ENCODE measurements at places on chromosomes 7 and 10.

DNA sequence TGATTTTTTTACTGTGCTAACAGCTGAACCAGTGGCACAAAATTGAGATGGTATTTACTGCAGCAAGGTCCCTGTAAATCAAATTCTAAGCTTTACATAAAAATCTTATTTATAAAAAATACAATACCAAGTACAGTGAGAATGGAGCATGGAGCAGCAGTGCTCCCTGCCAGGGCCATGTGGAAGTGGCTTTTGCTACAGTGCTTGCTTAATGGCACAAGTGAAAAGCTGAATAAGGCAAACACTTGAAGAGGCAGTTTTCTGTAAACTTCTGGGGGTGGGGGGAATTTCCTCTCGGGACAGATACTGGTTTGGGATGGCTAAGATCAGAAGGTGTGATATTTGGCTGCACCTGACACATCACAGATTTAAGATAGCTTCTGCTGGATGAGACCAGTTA lies 27.5 kb downstream of the AP3M1 start:
- H3K27me3 ChIP-seq = no peaks in the 10 kb centered on the region
- H3K4me3 ChIP-seq = no peak overlapping the region
- peaks cover 67% of the 10 kb centered on the region for H3K36me3 ChIP-seq
- peak overlapping the region; percentile 87 for H3K27ac ChIP-seq
- DNase-seq = no peak

DNA sequence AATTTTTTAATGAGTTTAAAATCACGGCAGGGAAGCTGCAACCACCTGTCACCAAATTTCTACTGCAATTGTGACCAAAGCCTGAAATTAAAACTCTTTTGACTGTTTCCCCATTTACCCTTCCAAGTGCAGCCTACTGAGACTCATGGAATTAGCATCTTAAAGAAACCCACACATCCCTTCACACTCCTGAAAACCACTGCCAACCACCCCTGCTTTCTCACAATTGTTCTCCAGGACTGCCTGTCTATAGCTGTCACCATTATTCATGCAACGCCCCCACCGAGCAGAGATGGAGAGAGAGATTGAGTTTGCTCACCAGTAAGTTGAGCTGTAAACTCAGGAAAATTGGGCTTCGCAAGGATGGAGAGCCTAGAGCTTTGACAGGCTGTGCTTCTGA lies 383.8 kb upstream of the SORCS1 start:
- peak overlapping the region; percentile 34 for H3K27ac ChIP-seq
- H3K4me1 ChIP-seq = peaks cover 8% of the 10 kb centered on the region
- no peak overlapping the region for H3K4me3 ChIP-seq
- H3K27me3 ChIP-seq = peaks cover 4% of the 10 kb centered on the region

GRCh38 chr7:4631380-4632179 lies 50.5 kb upstream of the FOXK1 start:
- no peak overlapping the region for H3K27ac ChIP-seq
- H3K36me3 ChIP-seq = no peaks in the 10 kb centered on the region
- H3K27me3 ChIP-seq = peaks cover 10% of the 10 kb centered on the region
- peak overlapping the region; percentile 76 for H3K4me3 ChIP-seq

DNA sequence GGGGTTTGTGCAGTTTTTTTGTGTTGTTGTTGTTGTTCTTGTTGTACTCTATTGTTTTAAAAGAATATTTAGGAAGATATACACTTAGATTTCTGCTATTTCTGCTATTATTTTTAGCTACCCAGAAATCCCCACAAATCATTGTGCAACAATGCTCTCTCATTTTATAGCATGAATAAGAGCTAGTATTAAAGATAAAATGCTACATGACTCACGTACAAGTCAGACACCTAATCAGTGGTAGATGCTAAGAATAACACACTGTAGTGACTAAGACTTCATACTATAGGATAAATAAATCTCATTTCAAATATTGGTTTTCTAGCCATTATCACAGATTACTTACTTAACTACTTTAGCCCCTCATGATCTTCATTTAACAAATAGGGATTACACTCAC lies 920.5 kb downstream of the KCNMA1 start:
- no peak for DNase-seq
- no peak overlapping the region for H3K4me3 ChIP-seq
- peaks cover 3% of the 10 kb centered on the region for H3K27me3 ChIP-seq
- H3K4me1 ChIP-seq = no peaks in the 10 kb centered on the region

GRCh38 chr10:69614130-69614529 lies 15.9 kb upstream of the FAM241B start:
- H3K27ac ChIP-seq = no peak overlapping the region
- no peak overlapping the region for H3K4me3 ChIP-seq
- peaks cover 36% of the 10 kb centered on the region for H3K27me3 ChIP-seq
- no peaks in the 10 kb centered on the region for H3K36me3 ChIP-seq
- H3K4me1 ChIP-seq = no peaks in the 10 kb centered on the region

DNA sequence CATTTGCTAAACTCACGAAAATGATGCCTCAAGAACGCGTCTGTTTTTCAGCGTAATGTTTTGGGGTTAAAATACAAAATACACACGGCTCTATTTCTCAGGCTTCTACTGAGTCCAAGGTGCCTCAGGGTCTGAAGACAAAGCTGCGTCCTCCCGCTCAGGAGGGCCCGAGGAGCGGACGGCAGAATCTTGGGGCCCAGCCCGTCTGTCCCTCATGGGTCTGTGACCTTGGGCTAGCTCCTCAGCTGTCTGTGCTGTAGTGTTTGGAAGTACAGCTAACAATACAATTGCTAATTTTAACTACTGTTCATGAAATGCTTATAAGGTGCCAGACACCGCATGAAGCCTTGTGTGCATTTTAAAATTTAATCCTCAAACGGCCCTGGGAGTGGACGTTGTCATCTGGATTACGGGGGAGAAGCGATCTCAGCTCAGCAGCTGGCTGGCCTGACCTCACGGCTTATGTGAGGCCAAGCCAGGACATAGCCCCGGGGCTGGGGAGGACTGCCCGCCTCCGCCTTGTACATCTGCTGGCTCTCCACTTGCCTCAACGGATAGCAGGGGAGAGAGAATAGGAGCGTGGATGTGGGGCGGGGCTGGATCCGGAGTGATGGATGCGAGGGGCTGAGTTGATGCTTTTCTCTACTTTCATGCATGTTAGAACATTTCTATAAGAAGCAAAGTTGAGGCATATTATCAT lies 357.4 kb downstream of the GLRX3 start:
- peaks cover 9% of the 10 kb centered on the region for H3K27me3 ChIP-seq
- no peak for DNase-seq
- H3K27ac ChIP-seq = no peak overlapping the region
- no peak overlapping the region for H3K4me3 ChIP-seq

- H3K27ac ChIP-seq = peak overlapping the region; percentile 55
- H3K4me3 ChIP-seq = no peak overlapping the region
- peaks cover 3% of the 10 kb centered on the region for H3K27me3 ChIP-seq
- no peak for DNase-seq
- peaks cover 66% of the 10 kb centered on the region for H3K36me3 ChIP-seq
- H3K4me1 ChIP-seq = peaks cover 94% of the 10 kb centered on the region
Measured at GRCh38 chr7:42222891-42223290, 14.1 kb downstream of the GLI3 start.

- no peak for DNase-seq
- H3K36me3 ChIP-seq = no peaks in the 10 kb centered on the region
- no peak overlapping the region for H3K27ac ChIP-seq
- H3K4me1 ChIP-seq = peaks cover 32% of the 10 kb centered on the region
- H3K4me3 ChIP-seq = no peak overlapping the region
Measured at GRCh38 chr7:128351296-128352152, 7.8 kb upstream of the RBM28 start.

GRCh38 chr10:28763471-28764170 lies 86.3 kb downstream of the BAMBI start:
- no peaks in the 10 kb centered on the region for H3K27me3 ChIP-seq
- no peaks in the 10 kb centered on the region for H3K36me3 ChIP-seq
- no peak overlapping the region for H3K27ac ChIP-seq
- H3K4me1 ChIP-seq = peaks cover 14% of the 10 kb centered on the region

DNA sequence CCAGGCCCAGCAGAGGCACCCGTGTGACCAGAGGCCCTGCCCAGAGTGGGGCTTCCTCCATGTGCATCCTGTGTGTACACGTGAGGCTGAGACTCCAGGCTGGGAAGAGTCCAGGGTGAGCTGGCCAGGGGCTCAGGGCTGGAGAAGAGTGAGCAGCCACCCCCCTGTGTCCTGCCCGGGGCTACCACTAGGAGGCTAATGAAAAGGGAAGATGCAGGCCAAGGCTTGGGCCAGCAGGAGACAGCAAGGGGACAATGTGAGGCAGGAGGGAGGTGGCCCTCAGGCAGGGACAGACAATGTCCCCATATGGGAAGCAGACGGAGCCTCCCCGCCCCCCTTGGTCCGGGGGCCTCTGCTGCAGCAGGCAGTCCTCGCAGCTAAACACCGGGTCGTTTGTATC lies 102.0 kb downstream of the HIF1AN start:
- H3K4me3 ChIP-seq = peak overlapping the region; percentile 69
- H3K36me3 ChIP-seq = no peaks in the 10 kb centered on the region
- H3K27ac ChIP-seq = no peak overlapping the region
- peak; percentile 81 for DNase-seq

DNA sequence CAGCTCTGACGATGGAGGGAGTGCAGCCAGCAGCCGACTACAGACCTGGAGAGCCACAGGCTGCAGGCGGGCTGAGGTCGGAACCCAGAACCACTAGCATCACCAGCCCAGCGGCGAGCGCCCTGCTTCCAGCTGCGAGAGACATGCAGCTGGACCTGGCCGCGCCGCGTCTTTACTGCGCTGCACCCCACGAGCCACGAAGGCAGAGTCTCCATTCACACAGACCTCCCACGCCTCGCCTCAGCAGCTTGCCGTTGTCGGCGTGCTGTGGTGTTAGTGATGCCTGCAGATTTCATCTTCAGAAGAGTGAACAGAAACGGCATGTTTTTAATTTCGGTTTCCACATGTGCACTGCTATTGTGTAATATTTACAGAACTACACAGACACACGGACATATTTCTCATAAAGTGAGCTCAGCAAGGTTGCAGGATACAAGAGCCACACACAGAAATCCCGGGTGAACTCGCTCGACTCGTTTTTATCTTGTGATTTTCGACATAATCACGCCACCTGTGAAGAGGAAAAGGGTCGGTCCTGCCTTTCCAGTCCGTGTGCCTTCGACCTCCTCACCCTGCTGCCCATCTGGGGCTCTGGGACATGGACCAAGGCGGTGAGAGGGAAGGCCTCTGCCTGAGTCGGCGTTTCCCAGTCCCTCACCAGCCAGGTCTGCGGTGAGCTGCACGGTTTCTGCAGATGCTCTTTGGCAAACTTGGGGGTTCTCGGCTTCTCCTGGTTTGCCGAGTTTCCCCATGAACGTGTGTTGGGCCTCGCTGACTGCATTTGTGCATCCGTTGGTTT lies 252.2 kb downstream of the ELFN1 start:
- DNase-seq = no peak
- no peak overlapping the region for H3K27ac ChIP-seq
- H3K4me1 ChIP-seq = peaks cover 31% of the 10 kb centered on the region

GRCh38 chr10:76230921-76231285 lies 799.5 kb downstream of the LRMDA start:
- peaks cover 30% of the 10 kb centered on the region for H3K4me1 ChIP-seq
- H3K27me3 ChIP-seq = peaks cover 4% of the 10 kb centered on the region
- no peak for DNase-seq
- peaks cover 13% of the 10 kb centered on the region for H3K36me3 ChIP-seq
- no peak overlapping the region for H3K27ac ChIP-seq

- H3K4me1 ChIP-seq = peaks cover 5% of the 10 kb centered on the region
- H3K4me3 ChIP-seq = no peak overlapping the region
- peaks cover 51% of the 10 kb centered on the region for H3K36me3 ChIP-seq
- H3K27ac ChIP-seq = no peak overlapping the region
- H3K27me3 ChIP-seq = no peaks in the 10 kb centered on the region
Measured at GRCh38 chr10:110101464-110102144, 93.8 kb downstream of the ADD3 start.

DNA sequence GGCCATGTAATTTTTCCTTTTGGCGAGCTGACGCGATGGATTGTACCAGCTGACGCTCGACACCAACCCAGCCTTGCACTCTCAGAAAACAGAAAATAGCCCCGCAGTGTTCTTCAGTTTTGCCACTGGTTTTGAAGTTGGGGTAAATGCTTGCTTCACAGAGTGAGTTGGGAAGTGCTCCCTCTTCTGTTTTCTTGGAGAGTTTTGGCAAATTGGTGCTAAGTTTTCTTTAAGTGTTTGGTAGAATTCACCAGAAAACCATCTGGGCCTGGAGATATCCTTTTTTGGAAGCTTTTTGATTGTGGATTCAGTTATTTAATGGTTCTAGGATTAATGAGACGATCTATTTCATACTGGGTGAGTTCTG lies 252.8 kb downstream of the ELFN1 start:
- peaks cover 31% of the 10 kb centered on the region for H3K4me1 ChIP-seq
- peaks cover 5% of the 10 kb centered on the region for H3K36me3 ChIP-seq
- H3K27me3 ChIP-seq = peaks cover 6% of the 10 kb centered on the region
- H3K4me3 ChIP-seq = no peak overlapping the region
- no peak for DNase-seq

DNA sequence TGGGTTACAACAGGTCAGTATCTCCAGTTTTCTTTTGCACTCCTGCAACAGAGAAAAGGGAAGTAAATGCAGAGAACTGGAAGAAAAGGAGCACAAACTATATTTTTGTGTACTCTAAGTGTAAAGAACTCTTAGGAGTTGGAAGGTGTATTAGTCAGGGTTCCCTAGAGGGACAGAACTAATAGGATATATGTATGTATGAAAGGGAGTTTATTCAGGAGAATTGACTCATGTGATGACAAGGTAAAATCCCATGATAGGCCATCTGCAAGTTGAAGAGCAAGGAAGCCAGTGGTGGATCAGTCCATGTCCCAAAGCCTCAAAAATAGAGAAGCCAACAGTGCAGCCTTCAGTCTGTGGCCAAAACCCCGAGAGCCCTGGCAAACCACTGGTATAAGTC lies 22.6 kb upstream of the RAB18 start:
- no peak overlapping the region for H3K4me3 ChIP-seq
- no peak overlapping the region for H3K27ac ChIP-seq
- H3K4me1 ChIP-seq = no peaks in the 10 kb centered on the region

GRCh38 chr7:137390076-137390475 lies 46.5 kb upstream of the PTN start:
- no peaks in the 10 kb centered on the region for H3K36me3 ChIP-seq
- H3K27ac ChIP-seq = no peak overlapping the region
- peaks cover 3% of the 10 kb centered on the region for H3K27me3 ChIP-seq
- no peak for DNase-seq
- H3K4me1 ChIP-seq = no peaks in the 10 kb centered on the region
- H3K4me3 ChIP-seq = no peak overlapping the region

DNA sequence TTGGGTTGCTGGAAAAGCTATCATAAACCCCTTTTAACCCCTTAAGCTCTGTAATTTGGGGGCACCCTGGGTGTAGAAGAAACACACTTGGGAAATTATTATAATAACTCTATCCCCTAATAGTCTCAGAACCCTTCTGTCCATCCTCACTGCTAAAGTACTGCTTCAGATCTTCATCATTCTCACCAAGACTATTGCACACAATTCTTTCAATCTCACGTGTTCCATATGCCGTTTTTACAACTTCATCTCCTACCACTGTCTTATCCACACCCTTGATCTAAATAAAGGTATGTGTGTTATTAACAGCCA lies 15.8 kb downstream of the ANKRD22 start:
- DNase-seq = no peak
- H3K36me3 ChIP-seq = no peaks in the 10 kb centered on the region
- no peaks in the 10 kb centered on the region for H3K27me3 ChIP-seq
- no peak overlapping the region for H3K27ac ChIP-seq
